ENCODE measurements at places on chromosomes 13 and 19. TPM values are rescaled to one million over a fixed set of nuclear protein-coding genes. Genes with fewer than 3 reads are reported as not detected.

- peaks cover 5% of the 10 kb centered on the region for H3K4me1 ChIP-seq
- H3K4me3 ChIP-seq = no peak overlapping the region
- no peak overlapping the region for H3K27ac ChIP-seq
- H3K36me3 ChIP-seq = no peaks in the 10 kb centered on the region
- no peaks in the 10 kb centered on the region for H3K27me3 ChIP-seq
These were observed 127.6 kb downstream of the COG6 start for GRCh38 chr13:39783051-39783450.

DNA sequence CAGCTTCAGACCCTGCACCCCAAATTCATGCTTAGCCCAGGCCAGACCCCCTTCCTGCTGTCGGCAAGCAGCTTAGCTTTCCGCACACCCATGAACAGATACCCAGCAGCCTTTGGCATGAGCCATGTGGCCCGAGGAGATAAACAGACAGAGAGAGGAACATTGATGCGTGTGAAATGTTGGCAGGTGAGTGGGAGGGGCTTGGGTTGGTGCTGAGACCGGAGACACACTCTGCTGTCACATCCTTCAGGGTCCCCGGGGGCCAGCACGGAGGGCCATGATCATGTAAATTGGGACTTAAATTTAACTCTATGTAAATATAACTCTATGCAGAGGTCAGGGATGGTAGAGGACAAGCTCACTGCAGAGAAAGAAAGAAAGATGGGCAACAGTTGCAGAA, 1.5 kb downstream of the CD22 start:
- H3K4me1 ChIP-seq = no peaks in the 10 kb centered on the region
- H3K27me3 ChIP-seq = no peaks in the 10 kb centered on the region
- no peaks in the 10 kb centered on the region for H3K36me3 ChIP-seq
- no peak for DNase-seq
- no peak overlapping the region for H3K4me3 ChIP-seq

GRCh38 chr19:49689133-49690078, at the start of gene ADM5:
ADM5 (plus strand) TSS chr19:49689594; CDS start chr19:49689838, 244 bp downstream.
- H3K27ac ChIP-seq = peak within 1 kb of the TSS; percentile 57
- peak within 1 kb of the TSS; percentile 89 for H3K4me3 ChIP-seq
- H3K4me1 ChIP-seq = peaks cover 25% of the 10 kb centered on the region

DNA sequence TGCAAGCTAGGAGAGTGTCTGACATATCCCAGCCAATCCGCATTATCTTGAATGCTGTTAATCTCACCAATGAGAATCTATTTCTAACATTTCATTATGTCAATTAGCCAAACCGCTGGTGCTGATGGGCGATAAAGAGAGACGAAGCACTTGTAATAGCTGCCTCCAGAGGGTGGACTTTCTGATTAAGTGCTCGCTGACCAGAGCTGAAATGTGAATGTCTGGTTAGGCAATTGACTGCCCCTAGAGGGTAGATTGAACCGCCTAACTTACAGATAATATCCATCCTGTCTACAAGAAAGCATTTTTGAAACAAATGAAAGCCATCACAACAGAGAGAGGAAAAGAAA, 552 bp upstream of the GRWD1 start:
- peak overlapping the region; percentile 62 for H3K27ac ChIP-seq
- no peaks in the 10 kb centered on the region for H3K27me3 ChIP-seq
- H3K4me1 ChIP-seq = peaks cover 5% of the 10 kb centered on the region
- DNase-seq = peak; percentile 53
- peaks cover 6% of the 10 kb centered on the region for H3K36me3 ChIP-seq
- peak overlapping the region; percentile 92 for H3K4me3 ChIP-seq

DNA sequence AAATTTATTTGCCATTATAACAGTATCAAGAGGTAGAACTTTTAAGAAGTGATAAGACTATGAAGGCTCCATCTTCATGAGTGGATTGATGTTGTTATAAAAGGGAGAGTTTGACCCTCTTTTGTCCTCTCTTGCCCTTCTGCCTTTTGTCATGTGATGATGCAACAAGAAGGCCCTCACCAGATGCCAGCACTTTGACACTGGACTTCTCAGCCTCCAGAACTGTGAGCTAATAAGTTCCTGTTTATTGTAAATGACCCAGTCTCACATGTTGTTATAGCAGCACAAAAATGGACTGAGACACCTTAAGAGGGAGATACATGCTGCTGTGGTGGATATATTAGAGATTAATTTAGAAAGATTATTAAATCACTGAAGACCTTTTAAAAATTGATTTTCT, 71.6 kb downstream of the SPRYD7 start:
- no peaks in the 10 kb centered on the region for H3K36me3 ChIP-seq
- no peaks in the 10 kb centered on the region for H3K4me1 ChIP-seq

DNA sequence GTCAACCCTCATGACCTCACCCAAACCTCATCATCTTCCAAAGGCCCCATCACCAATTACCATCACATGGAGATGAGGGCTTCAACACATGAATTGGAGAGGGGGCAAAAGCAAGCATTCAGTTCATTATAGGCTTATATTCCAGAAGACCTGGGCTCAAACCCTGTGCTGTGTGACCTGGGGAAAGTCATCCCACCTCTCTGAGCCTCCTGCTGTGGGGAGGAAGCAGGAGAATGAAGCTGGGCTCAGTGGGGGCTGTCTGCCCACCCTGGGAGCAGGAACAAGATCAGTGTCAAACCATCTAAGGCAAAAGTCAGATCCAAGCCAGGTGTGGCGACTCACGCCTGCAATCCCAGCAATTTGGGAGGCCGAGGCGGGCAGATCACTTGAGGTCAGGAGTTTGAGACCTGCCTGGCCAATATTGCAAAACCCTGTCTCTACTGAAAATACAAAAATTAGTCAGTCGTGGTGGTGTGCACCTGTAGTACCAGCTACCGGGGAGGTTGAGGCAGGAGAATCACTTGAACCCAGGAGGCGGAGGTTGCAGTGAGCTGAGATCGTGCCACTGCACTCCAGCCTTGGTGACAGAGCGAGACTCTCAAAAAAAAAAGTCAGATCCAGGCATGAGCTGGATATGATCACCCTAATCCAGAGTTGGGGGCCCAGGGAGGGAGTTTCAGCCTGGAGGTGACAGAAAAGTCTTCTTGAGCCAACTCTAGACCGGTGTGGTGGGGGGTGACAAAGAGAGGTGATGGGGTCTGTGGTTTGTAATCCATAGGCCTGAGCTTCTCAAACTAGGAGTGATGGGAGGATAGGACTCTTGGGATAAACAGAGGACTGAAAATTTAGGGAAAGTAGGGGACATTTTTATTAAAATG, 1.6 kb upstream of the TPM4 start:
- H3K36me3 ChIP-seq = no peaks in the 10 kb centered on the region
- H3K27me3 ChIP-seq = no peaks in the 10 kb centered on the region
- no peak for DNase-seq
- no peak overlapping the region for H3K27ac ChIP-seq
- no peak overlapping the region for H3K4me3 ChIP-seq

DNA sequence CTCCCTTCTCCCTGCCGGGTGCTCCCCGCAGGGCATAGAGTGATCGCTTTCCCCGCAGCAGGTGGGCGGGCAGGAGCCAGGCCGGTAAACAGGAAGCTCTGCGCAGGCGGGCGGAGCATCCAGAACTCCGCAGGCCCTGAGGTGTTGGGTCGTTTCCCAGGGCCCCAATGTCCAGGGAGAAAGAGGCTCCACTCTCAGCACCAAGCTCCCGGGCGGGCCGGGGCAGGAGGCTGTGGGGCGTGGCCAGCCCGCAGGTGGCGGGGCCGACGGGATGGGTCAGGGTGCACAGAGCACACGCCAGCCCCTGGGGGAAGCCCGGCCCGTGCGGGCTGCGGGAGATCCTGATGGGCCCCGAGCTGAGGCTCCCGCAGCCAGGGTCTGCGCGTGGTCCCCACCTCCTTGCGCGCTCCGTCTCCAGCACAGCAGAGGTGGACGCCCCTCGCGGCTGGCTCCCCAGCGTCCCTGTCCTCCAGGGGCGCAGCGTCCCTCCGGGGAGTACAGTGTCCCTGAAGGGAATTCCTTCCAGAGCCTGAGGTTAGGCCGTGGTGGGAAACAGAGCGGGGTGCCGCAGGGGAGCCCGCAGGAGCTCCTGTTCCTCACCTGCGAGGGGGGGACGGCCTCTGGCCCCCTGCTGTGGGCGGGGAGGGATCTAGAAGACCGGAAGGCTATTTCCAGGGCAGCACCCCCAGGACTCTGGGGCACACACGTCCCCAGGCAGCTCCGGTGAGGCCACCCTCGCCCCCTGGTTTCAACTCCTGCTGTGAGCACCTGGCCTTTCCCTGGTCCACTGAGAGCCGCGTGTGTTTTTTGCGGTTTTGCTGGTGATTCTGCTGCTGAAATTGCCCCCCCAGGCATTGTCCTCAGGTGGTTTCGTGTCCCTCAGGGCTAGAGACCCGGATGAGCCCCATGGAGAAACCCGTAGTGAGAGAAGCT, 12.2 kb downstream of the PIP5K1C start:
- H3K36me3 ChIP-seq = 0 out of 2 replicates have a peak, but pooled peaks cover 5% of the 10 kb centered on the region
- DNase-seq = no peak
- peak overlapping the region; percentile 51 for H3K4me3 ChIP-seq
- peak overlapping the region; percentile 53 for H3K27ac ChIP-seq
- H3K4me1 ChIP-seq = peaks cover 14% of the 10 kb centered on the region
- no peaks in the 10 kb centered on the region for H3K27me3 ChIP-seq

- H3K36me3 ChIP-seq = no peaks in the 10 kb centered on the region
- H3K27ac ChIP-seq = no peak overlapping the region
- H3K27me3 ChIP-seq = no peaks in the 10 kb centered on the region
- no peak overlapping the region for H3K4me3 ChIP-seq
- no peak for DNase-seq
These were observed 975.5 kb downstream of the OLFM4 start for GRCh38 chr13:54004026-54004699.

DNA sequence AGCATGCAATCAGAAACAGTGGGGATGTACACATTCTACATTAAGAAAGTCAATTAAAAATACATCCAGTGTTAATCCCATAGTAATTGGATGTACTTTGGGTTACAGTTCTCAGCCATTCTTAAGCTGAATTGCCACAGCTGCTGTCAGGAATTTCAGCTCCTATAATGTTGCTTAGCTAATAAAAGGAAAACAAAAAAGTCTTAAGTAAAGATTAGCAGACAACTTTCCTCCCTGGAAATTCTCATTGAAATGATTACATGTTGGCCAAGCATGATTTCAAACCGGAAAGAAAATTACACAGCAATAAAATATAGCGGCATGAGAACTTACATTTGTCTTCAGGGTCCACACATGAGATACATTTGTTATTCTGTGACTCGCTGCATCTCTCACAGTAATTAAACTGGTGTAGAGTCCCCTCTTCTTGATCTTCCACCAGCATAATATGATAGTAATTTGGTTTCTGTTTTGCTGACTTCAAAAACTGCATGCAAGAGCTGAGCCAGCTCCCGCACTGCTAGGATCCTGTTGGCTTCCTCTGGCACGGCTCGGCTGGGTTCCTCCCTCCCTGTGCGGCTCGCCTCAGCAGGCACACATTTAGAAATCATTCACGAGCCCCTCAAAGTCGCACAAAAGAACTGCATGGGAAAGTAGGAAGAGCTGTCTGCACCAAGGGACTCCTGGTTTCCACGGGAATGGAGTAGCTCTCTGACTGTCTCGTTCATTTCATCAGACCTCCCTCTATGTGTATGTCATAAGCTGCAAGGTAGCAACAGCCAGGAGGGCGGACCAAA, at the start of gene HTR2A:
TSS of gene HTR2A (minus strand) at position 713 of the 797 bp plus-strand sequence. CDS start 1,147 bp downstream, outside the sequence.
- no peak for DNase-seq
- no peaks in the 10 kb centered on the region for H3K27me3 ChIP-seq
- H3K36me3 ChIP-seq = no peaks in the 10 kb centered on the region
- no peak within 1 kb of the TSS for H3K4me3 ChIP-seq

GRCh38 chr13:27035892-27036235, 135.7 kb downstream of the USP12 start:
- H3K27ac ChIP-seq = no peak overlapping the region
- no peak overlapping the region for H3K4me3 ChIP-seq
- no peak for DNase-seq
- no peaks in the 10 kb centered on the region for H3K27me3 ChIP-seq
- H3K4me1 ChIP-seq = peaks cover 3% of the 10 kb centered on the region

GRCh38 chr19:33712268-33712667, 84.4 kb upstream of the KCTD15 start:
- H3K4me3 ChIP-seq = no peak overlapping the region
- 0 out of 2 replicates have a peak, but pooled peaks cover 2% of the 10 kb centered on the region for H3K4me1 ChIP-seq
- no peak overlapping the region for H3K27ac ChIP-seq
- no peaks in the 10 kb centered on the region for H3K36me3 ChIP-seq

- DNase-seq = no peak
- no peaks in the 10 kb centered on the region for H3K27me3 ChIP-seq
- no peaks in the 10 kb centered on the region for H3K4me1 ChIP-seq
These were observed 737.4 kb downstream of the UQCRFS1 start for GRCh38 chr19:28475525-28475924.

The NALCN gene
- total RNA-seq = 0.54 TPM

The STOML3 gene
- total RNA-seq = not detected
